ENCODE measurements at places on chromosomes 16 and 17.

- no peak for DNase-seq
Observed at GRCh38 chr17:4033751-4034251, 69.6 kb upstream of the ATP2A3 start.

DNA sequence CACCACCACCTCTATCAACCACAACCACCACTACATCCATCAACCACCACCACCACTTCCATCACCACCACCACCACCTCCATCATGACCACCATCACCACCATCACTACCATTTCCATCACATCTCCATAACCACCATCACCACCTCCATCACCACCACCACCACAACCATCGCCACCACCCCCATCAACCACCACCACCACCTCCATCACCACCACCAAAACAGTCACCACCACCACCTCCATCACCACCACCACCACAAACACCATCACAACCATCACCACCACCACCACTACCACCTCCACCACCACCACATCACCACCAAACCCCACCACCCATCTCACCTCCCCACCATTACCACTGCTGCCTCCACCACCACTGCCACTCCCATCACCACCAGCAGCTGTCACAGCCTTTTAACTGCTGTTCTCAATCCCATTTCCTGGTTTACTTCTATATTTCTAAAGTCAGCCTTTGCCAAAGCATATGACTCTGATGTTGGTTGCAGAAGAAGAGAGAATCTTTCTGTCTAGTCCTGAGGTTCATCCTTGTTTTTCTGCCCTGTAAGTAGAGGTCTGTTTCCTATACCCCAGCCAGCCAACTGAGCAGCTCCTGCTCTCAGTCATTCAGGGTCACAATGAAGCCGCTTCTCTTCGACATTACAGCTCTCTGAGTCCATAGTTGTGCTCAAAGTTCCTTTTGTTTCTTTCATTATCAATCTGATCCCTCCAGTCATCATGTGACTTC, 14.0 kb downstream of the MARCHF10 start:
- DNase-seq, result no peak

GRCh38 chr16:10579965-10580882, at the start of gene EMP2:
EMP2 (minus strand) TSS chr16:10580598; CDS start chr16:10547617, 32,981 bp downstream.
- DNase-seq, result no peak

DNA sequence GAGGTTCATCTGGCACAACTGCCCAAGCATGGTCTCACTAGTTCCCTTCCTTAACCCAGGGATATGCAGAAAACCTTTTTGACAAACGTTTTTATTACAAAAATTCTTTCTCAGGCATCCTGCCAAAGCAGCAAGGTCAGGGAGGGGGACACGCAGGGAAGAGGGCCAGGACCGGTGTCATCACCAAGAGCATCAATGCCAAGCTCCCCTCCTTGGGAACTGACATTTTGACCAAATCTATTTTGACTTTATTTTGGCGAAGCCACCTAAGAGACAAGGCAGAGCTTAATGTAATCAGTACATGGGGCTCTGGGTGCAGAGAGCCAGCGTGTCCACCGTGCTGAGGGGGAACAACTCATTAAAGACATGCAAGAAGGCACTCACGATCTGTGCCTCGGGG, 265.2 kb downstream of the CBLN1 start:
- no peak for DNase-seq

- DNase-seq, result no peak
Observed at GRCh38 chr17:32398946-32399345, 45.4 kb upstream of the PSMD11 start.

DNA sequence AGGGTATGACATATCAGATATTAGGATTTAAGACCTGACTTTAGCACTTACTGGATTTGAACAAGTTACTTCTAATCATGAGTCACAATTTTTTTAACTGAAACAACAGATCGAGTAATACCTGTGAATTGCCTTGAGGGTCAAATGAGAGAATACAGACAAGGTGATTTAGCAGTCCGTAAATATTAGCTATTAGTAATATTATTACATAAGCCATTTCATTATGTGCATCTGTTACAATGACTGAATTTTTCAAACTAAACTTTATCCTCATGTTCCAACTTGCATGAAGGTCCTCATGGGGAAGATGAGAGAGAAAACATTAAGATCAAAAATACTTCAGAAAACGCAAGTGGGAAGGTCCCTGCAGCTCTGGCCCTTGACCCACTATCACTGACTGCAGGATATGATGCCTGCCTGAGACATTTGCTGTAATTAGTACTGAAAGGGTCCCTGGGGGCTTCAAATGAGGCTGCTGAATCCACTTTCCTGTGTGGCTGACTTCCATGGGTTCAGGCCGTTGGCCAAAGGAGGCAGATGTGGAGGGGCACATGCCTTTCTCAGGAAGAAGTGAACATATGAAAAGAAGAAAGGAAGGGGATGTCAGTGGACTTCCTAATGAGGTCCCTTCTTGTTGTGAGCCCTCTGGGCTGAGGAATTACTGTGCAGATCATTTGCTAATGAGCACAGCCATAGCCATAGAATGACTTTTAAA, 441.7 kb downstream of the CDH11 start:
- no peak for DNase-seq

DNA sequence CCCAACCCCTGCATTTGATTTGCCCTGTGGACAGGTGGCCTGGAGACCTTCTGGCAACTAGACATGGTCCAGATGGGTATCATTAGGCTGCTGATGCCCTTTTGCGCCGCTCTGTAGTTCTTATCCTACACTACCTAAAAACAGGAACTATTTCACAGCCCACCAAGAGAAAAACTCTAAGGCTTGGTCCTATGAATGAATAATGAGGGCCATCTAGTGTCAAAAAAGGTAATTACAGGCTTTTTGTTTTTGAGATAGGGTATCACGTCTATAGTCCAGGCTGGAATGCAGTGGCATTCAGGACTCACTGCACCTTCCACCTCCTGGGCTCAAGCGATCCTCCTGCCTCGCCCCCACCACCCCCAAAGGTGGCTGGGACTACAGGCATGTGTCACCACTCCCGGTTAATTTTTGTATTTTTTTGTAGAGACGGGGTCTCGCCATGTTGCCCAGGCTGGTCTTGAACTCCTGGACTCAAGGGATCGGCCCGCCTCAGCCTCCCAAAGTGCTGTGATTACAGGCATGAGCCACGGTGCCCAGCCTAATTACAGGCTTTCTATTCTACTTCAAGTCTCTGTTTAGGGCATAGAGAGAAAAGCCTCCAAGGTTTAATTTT, 20.9 kb downstream of the COIL start:
- peak; percentile 10 for DNase-seq

DNA sequence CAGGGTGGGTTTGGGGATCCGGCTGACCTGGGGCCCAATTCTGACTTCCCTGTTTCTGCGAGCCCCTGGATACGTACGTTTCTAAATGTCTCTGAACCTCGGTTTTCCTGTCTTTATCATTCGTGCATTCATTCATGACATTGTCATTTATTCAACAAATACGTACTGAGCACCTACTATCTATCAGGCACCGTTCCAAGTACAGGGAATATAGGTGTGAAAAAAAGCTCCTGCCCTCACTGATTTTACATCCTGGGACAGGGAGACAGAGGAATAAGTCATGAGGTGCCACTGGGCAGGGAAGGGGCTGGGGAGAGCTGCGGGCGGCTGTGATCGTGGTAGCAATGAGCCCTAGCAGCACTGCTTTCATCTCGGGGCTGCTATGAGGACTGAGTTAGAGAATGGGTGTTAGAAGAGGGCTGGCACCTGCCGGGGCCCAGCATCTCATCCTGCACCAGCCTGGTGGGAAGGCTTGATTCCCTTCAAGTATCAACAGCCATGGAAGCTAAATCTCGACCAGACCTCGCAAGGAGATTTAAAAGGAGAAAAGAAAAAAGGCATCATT, 88.3 kb upstream of the DNAH17 start:
- DNase-seq, result no peak

GRCh38 chr17:309361-309888, 43.2 kb downstream of the RPH3AL start:
- DNase-seq, result peak; percentile 47

- DNase-seq, result no peak
Observed at GRCh38 chr17:34301986-34302385, 16.4 kb downstream of the CCL11 start.

DNA sequence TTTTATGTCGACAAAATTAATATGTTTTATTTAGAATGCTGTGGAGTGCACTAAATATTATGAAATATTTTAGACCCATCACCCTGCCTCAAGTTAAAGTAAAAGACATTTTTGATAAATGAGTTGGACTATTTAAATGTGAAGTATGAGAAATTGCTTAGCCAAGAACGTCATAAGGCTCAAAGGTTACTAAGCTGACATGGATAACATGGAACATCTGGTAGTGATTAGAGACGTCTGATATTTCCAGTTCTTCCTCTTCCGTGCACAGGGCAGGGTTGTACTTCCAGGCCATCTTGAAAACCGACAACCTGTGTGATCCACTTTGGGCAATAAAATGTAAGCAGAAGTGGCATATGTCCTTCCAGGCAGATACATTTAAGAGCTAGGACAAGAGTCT, 7.2 kb upstream of the CCL8 start:
- DNase-seq, result no peak

- DNase-seq, result peak; percentile 30
Observed at GRCh38 chr17:37844158-37844976, 79.8 kb upstream of the TBC1D3K start.

- no peak for DNase-seq
Observed at GRCh38 chr16:48592839-48593429, 17.0 kb downstream of the N4BP1 start.

DNA sequence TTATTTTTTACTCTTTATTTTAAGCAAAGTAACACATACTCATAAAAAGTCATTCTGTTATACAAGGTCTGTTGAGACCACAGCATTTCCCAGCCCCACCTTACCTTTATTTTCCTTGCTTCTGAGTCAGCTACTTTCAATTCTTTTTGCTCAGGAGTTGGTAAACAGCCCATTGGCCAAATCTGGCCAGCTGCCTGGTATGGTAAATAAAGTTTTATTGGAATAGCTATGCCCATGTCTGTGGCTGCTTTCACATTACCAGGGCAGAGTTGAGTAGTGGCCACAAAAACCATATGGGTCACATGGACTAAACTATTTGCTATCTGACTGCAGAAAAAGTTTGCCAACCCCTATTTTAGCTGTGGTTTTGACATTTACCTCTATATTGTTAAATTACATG, 3.4 kb upstream of the NSRP1 start:
- no peak for DNase-seq

GRCh38 chr17:82351254-82351712, 7.8 kb upstream of the TEX19 start:
- DNase-seq, result no peak

DNA sequence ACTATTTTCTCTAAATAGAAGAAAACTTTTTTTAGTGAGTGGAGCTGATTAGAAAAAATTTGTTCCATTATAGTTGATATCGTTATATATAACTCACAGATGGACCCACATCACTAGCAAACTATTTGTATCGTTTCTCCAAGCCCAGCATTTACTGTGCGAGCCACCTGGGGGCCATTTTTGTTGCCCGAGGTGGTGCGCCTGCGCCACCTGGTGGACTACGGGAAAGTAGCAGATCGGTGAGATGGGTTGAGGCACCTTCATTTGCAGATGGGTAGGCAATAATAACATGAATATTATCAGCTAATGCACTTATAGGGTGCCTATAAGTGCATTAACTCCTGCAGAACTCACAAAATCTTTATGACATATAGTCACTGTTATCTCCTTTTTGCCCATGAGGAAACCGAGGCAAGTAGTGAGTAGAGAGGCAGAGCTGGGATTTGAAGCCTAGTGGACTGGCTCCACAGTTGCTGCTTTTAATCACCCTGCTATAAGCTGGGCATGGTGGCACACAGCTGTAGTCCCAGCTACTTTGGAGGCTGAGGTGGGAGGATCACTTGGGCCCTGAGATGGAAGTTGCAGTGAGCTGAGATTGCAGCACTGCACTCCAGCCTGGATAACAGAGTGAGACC, 23.2 kb upstream of the NTN1 start:
- peak; percentile 82 for DNase-seq

DNA sequence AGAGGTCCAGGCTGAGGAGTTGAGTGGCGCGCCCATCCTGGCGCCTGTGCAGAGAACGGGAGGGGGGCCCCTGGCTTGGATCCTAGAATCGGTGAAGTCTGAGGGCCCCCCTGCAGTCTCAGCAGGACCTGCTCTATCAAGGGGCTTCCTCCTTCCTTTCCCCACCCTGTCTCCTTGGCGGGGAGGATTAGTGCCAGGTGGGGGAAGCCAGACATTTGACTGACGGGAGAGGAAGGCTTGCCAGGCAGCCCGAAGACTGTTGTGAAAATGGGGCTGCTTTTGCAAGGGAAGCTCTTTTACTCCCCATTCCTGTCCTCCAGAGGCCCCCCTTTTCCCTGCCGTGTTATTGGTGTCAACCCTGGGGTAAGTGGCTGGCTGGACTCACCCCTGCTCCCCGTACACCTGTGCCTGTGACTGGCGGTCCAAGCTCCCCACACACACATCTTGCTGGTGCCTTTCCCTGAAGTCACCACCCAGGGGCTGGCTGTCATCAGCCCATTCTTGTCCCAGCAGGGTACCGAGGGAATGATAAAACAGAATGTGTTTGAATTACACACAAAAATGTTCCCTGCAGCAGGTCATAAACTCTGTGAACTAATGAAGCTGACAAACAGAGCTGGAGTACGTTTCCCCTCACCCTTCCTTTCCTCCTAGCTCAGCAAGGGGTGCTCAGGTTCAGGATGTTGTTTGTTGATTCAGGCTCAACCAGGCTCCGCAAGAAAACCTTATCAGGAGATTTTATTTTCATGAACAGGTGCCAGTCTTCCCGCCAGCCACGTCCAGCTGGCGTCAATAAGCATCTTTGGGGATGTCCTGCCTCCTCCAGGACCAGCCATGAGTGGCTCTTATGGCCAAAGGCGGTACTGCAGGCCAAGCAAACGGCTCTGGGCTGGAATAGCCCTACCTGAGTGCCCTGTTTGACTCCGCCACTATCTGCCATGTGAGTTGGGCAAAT, 4.4 kb upstream of the ARMC7 start:
- DNase-seq, result no peak

GRCh38 chr16:1678500-1679098, 520 bp downstream of the JPT2 start:
- peak; percentile 26 for DNase-seq

GRCh38 chr16:88926374-88926990, 50.5 kb downstream of the CBFA2T3 start:
- DNase-seq, result no peak

DNA sequence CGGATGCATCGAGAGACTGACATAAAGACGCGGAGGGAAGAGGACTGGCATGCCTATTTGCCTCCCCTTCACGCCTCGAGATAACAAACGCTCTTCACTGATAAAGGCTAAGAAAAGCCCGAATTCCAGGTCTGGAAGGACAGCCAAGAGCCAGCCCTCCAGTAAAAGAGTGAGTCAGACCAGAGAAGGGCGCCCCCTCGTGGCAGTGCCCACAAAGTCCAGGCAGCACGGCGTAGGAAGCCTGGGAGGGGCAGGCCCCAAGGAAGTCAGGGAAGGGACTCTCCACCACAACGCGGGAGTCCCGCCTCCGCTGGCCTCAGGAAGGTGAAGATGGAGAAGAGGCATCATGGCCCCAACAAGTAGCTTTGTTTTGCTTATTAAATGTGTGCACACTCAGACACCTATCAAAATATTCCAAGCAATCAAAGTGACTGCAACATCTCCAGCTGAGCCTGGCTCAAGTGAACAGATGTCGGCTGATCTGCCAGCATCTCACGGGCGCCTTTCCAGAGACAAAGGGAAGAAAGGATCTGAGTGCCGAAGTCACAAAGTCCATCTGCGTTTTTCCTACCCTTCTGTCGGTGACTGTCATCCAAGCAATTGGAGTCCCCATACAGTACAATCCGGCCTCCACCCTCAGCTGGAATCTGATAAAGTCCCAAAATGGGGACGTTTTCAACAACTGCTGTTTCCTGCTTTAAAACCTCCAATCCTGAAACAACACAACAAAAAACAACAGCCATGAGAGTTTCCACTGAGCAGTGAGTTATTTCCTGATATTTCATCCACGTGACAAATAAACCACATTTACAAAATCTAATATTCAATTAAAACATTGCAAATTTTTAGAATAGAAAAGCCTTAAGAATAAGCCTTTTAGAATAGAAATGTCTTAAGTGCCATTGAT, 20.4 kb upstream of the SLC38A8 start:
- DNase-seq, result peak; percentile 45
